Stimulated activated CD4-positive, alpha-beta T cell treated with anti-CD3 and anti-CD28 coated beads, Interleukin-15, amount 100 ng/mL, for 1 hour (primary cell): ENCODE measurements at places on chromosomes 3 and 15.

DNA sequence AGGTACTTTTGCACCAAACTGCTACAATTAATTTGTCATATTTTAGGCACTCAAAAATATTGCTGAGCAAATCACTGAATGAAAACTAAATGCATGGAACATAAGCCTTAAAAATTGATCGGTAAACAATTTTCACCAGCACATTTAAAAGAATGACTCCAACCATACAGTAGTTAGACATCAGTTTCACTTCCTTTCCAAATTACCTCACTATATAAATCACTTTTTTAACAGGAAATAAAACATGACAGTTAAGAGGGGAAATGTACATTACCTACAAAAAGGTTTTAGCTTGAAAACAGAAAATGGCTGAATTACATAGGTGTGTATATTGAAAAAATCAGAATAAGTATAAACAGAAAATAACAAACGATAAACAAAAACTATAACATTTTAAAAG is 108.4 kb downstream of the SERPINI1 start:
- no peak for DNase-seq

GRCh38 chr3:124777762-124778470 is 47.7 kb downstream of the UMPS start:
- DNase-seq: no peak

GRCh38 chr15:66822114-66822513 is 120.1 kb downstream of the SMAD6 start:
- DNase-seq: no peak

DNA sequence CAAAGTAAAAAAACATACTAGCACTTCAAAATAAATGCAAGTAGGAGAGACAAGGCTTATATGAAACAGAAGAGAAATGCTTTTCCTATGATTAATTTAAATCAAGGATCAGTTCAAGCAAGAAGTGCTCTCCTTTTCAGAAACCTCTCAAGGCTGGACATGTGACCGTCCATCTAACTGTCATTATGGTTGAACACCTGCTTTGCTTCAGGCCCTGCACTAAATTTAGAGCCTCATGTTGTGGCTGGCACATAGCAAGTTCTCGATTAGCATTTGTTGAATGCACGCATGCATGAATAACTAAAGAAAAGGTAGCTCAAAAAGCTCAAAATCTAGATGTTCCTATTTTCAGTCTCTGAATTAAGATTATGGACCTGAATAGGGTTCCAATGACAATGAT is 82.0 kb downstream of the SV2B start:
- DNase-seq: no peak

DNA sequence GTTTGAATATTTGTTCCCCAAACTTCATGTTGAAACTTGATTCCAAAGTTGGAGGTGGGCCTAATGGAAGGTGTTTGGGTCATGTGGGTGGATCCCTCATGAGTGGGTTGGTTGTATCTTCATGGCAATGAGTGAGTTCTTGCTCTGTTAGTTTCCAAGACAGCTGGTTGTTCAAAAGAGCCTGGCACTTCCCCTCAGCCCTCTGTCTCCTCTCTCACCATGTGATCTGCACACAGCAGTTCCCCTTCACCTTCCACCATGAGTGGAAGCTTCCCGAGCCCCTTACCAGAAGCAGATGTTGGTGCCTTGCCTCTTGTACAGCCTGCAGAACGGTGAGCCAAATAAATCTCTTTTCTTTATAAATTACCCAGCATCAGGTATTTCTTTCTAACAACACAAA is 327.1 kb upstream of the SLCO3A1 start:
- no peak for DNase-seq

GRCh38 chr3:29601861-29602585 is 321.2 kb downstream of the RBMS3 start:
- DNase-seq: no peak

DNA sequence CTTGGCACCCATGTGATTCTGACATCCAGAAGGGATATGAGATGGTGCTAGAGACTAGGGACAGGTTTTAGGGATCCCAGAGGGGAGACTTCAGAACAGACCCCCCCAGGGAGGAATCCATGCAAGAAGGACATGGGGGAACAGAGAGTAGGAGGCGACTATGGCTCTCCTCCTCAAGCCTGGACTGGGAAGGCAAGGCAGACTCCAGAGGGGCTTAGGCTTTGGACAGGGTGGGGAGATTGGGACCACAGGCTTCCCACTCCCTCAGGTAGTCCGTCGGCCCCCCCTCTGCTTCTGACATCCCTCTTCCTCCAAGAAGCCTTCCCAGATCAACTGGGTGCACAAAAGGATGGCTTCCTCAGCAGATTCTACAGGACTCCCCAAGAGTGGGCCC is 3.0 kb upstream of the VIPR1 start:
- no peak for DNase-seq

DNA sequence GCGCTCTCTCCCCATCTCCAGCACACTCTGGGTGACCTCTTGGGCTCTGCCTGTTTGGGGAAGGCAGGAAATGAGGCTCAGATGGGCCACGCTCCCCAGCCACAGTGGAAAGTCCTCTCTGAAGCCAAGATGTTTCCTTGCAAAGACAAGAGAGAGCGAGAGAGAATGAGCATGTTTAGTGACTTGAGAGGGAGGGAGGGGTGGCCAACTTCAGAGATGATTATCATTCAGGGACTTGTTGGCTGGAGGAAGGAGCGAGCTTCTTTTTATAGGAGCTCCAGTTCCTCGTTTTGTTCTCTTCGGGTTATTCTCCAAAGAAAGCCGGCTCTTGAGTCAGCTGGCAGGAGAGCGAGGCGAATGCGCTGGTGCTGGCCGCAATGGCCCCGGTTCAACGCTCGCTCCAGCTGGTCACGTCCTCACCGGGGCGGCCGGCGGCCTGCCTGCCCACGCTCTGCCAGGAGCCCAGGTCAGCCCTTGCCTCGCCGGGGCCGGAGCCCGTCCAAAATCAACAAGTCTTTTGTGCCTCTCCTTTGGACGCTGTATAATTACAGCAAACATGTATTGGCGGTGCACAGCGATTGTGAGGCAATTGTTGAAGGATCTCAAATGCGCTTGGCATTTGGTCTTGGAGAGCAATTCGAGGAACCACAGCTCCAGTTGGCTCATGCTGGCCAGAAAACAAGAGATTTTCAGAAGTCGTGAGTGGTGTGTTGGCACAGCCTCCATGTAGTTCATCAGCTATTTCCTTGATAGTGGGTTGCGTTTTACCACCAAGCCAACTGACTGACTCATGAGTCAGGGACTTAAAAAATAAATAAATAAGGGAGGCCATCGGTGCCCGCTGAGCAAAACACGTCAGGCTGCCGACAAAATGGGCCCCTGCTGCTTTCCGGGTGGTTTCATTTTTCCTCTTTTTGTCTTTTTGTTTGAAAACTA is 288.6 kb downstream of the UACA start:
- DNase-seq: no peak

- no peak for DNase-seq
These were observed 8.1 kb downstream of the TLE3 start for GRCh38 chr15:70089692-70089971.

DNA sequence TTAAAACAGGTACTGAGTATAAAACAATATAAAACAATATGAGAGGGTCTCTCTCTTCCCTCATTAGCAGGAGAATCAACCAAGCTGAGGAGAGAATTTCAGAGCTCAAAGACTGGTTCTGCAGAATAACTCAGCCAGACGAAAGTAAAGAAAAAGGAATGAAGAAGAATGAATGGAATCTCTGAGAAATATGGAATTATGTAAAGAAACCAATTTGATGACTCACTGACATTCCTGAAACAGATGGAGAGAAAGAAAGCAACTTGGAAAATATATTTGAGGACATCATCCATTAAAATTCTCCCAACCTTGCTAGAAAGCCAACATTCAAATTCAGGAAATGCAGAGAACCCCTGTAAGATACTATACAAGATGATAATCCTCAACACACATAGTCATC is 630.9 kb downstream of the PYDC2 start:
- no peak for DNase-seq

GRCh38 chr3:6717026-6717943 is 143.6 kb upstream of the GRM7 start:
- no peak for DNase-seq

DNA sequence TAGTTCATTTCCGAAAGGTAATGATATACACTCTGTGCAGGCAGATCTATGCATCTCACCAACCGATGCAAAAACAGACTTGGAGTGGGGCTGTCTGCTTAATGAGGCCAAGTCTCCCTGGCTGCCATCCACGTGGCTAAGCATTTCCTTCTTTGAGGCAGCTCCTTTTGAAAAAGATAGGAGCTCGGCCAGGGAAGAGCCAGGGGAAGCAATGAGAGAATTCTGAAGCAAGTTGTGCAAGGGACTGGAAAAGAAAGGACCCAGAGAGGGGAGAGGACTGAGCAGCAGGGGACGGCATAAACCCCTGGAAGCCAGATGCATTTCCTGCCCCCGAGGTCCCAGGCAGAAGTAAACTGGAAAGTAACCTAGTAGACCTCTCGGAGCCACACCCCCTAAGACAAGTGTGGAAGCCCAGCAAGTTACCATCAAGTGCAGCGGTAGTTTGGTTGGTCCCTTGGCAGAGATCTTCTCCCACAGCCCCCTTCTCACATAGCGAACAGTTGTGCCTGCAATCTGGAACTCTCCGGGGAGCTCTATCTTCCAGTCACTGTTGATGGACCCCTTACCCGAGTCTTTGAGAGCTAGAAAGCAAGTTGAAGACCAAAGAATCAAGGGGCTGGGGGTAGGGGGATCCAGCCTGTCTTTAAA is 288.2 kb downstream of the ADAMTS17 start:
- DNase-seq: no peak

DNA sequence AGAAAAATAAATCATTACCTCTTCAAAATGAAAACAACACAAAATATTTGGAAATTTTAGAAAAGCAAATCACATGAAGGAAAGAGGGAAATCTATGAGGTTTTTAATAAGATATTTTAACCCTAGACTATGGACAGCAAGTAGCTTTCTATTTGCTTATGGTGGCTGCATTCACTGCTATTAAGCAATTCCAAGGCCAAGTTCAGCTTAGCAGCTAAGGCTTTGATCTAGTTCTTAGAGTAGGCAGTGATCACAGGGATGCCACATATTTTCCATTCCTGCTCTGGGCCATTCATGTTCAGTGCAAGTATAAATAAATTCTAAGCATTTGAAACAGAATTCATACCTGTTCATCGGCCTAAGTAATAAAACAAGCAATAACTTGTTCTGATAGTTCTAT is 235.3 kb downstream of the CDIN1 start:
- DNase-seq: no peak

- DNase-seq: no peak
These were observed 377.3 kb upstream of the SEMA6D start for GRCh38 chr15:47339800-47340570.

DNA sequence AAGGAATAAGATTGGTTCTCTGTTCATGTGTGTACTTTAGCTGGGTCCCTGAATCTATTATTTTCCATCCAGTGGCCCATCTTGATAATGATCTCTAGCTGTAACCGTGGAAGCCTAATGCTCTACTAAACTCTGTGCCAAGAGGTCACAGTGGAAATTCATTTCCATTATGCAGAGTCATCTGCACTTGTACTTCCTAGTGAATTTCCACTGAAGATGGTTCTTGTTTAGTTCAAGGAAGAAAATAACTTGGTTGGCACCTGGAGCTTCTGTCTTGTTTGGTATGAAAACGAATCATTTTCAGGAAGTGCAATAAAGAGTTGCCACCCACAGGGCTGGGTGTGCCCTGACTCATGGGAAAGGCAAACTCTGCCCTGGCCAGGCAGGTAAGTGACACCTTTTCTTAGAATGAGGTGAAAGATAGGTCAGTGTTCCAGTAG is 10.3 kb downstream of the LPP start:
- no peak for DNase-seq

- no peak for DNase-seq
These were observed 31.8 kb upstream of the RYR3 start for GRCh38 chr15:33278816-33279612.

GRCh38 chr15:66655997-66656396 is 46.0 kb upstream of the SMAD6 start:
- no peak for DNase-seq

- DNase-seq: no peak
These were observed 94.9 kb downstream of the ERC2 start for GRCh38 chr3:56373386-56373785.

DNA sequence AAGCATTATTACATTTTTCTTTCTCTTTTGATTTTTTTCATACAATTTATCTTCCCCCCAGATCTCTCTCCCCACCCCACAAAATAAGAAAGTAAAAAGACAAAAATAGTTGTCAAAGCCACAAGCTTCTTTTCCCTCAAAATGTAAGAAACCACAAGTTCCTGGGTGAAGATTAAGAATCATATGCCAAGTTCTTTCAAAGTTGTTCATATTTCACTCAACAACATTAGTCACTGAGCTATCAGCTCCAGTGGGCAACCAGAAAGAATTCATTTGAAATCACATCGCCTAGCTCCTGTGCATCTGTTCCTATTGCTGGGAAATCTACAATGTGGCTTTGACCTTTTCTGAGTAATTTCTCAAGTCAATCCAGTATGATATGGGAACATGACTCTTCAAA is 681.6 kb upstream of the ARPP21 start:
- DNase-seq: no peak

- no peak for DNase-seq
These were observed 466.3 kb upstream of the ONECUT1 start for GRCh38 chr15:53256457-53256856.

- no peak for DNase-seq
These were observed 144.1 kb downstream of the FILIP1L start for GRCh38 chr3:99970198-99970597.

- DNase-seq: peak; percentile 44
These were observed at the start of gene TMOD2 for GRCh38 chr15:51750792-51751696. Gene TMOD2, plus strand, starts transcription at chr15:51751597. Its CDS starts 14,845 bp downstream, at chr15:51766442.

GRCh38 chr3:129312021-129312639 is 33.5 kb downstream of the HMCES start:
- DNase-seq: no peak

DNA sequence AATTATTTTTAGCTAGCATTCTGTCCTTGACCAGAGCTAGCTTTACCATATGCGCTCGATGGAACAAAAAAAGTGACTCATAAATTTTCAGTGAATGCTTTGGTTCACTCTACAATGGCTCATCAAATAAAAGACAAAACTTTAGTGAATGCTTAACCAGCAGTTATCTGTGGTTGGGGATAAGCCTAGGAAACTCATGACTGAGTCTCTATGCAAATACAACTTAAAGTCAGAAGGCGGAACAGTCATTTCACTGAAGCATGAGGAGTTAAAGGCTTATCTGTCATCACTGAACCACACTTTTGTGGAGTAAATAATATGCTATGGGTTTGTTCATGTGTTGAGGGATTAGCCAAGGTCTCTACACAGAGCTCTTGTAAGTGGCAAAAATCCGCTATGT is 308.4 kb downstream of the SQOR start:
- no peak for DNase-seq

DNA sequence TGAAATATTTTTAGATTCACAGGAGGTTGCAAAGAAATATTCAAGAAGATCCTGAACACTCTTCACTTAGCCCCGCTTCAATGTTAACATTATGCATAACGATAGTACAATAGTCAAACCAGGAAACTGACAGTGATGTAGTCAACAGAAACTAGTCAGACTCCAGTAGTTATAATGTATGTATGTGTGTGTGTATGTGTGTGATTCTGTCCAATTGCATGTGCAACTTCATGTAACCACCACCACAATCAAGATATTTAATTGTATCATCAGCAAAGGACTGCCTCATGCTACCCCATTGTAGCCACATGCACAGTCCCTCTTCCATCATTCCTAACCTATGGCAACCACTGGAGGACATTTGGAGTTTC is 77.9 kb downstream of the APBA2 start:
- no peak for DNase-seq
